Stomach (tissue), 19 donors: ENCODE measurements at places on chromosomes 1 and 21. TPM values are rescaled to one million over a fixed set of nuclear protein-coding genes. Genes with fewer than 3 reads are reported as not detected.

- DNase-seq = no peak
Measured at GRCh38 chr1:11860083-11860482, 1.3 kb upstream of the NPPB start.

DNA sequence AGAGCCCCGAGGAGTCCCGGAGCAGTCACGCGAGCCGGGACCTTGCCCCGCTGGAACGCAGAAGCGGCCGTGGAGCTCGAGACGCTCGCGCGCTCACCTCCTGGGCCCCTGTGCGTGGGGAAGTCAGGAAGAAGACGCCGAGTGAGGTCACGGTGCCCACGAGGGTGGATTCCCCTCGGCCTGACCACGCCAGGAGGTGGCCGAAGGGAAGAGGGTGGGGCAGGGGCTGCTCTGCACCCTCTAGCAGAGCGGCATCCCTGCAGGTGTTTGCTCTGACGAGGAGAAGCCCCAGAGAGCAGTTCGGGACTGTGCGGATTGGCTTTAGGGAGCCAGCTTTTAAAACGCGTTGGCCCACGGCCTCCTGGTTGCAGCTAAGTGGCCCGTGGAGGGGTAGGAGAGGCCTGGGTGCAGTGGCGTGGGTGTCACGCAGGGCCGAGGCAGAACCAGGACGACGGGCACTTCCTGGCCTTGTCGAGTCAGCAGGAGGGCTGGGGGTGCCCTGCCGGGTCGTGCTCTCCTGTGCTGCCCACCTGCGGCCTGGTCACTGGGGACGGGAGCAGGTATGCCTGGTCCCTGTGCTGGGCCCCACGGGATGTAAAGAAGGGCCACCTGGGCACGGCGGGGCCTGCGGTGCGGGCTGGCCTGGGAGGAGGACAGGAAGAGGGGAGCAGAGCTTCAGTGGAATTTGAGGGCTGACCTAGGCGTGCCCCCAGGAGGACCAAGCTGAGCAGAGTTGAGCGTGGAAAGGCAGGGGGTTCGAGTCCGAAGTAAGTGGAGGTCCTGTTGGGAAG lies 1.0 kb downstream of the PDXK start:
- DNase-seq = peak; percentile 39

DNA sequence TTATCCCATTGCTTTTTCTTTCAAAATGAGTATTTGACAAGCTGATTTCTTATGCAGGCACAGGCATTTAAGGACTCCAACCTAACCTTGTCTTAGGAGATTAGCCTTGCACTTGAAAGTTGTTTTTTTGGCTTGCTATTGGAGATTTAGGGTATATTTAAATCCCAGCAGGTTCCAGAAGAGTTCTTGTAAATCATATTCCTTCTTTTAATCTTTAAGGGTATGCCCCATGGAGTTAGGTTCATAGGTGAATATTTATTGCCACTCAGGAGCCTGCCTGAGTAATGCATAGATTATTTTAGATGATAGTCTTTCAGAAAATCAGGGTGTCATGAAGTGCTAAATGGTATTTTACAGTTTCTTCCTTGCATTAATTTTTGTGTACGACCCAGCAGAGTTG lies 146.5 kb downstream of the PATJ start:
- no peak for DNase-seq

GRCh38 chr1:205699416-205699815 lies 19.1 kb upstream of the SLC45A3 start:
- no peak for DNase-seq

- no peak for DNase-seq
Measured at GRCh38 chr21:45637883-45638282, 5.6 kb upstream of the PCBP3 start.

DNA sequence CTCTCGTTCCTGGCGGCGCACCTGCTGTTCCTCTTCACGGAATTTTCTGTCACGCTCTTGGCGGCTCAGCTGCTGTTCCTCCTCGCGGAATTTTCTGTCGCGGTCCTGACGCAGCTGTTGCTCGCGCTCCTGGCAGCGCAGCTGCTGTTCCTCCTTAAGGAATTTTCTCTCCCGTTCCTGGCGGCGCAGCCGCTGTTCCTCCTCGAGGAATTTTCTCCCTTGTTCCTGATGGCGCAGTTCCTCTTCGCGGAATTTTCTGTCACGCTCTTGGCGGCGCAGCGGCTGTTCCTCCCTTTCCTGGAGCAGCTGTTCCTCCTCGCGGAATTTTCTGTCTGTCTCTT lies 6.4 kb downstream of the TCHH start:
- DNase-seq = peak; percentile 5

- DNase-seq = no peak
Measured at GRCh38 chr1:210144736-210145135, 87.9 kb upstream of the SERTAD4 start.

DNA sequence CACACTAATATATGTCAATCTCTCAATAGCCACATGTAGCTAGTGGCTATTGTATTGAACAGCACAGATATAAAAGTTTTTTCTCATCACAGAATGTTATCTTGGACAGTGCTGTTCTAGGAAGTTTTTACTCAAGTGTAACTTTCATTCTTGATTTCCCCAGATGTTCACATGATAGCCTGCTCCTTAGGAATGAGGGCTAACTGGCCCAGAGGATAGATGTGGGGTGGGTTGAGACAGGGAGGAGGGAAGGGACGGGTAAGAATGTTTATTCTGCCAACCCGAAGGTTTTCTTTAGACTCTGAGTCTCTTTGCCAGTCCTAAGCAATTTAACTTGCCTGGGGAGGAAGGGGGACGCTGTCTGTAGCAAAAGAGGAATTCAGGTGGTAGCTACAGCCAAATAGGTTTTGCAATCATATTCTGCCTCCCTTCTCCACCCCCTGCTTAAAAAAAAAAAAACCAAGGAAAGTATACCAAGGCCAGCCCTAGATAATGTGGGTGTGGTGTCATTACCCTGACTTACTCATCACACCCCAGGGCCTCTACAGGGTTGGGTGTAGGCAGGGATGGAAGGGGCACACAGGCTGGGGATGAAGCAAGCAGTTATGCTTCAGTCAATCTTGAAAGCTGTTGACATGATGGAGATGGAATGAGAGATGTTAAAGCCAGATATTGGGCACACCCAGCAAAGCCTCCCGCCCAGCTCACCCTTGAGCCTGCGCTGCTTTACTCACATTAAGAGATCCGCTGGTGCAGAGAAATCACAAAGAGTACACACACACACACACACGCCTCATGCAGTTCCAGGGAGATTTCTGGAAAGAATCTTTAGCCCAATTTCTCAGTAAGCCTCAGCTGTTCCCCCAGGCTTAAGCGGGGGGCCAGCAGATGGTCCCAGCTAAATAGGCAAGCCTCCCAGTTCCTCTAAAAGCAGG lies 59.9 kb downstream of the PLXNA2 start:
- DNase-seq = peak; percentile 81

GRCh38 chr1:213570487-213570886 lies 417.3 kb upstream of the PROX1 start:
- no peak for DNase-seq

DNA sequence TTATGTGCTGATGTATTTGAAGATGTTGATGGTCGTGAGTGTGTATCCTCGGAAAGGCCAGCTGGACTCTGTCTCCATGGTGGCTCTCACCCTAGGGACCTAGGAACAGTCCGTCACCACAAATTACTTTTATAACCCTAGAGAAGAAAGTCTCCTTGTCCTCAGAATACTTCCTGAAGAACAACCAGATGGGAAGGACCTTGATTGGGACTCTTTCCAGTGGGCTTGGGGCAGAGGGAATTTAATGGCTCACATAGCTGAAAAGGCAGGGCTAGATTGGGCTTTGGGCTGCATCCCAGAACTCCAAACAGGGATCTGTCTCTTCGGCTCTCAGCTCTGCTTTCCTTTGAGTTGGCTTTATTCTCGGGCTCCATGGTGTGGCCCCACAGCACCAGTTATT lies 90.8 kb downstream of the TBX19 start:
- no peak for DNase-seq

GRCh38 chr1:17162941-17163340 lies 42.0 kb upstream of the PADI1 start:
- DNase-seq = no peak

GRCh38 chr1:189424746-189425331 lies 1052.8 kb downstream of the BRINP3 start:
- no peak for DNase-seq

- no peak for DNase-seq
Measured at GRCh38 chr1:107724648-107725047, 240.3 kb downstream of the VAV3 start.

- DNase-seq = peak; percentile 53
Measured at GRCh38 chr1:40389871-40390560, 16.5 kb downstream of the SMAP2 start.

DNA sequence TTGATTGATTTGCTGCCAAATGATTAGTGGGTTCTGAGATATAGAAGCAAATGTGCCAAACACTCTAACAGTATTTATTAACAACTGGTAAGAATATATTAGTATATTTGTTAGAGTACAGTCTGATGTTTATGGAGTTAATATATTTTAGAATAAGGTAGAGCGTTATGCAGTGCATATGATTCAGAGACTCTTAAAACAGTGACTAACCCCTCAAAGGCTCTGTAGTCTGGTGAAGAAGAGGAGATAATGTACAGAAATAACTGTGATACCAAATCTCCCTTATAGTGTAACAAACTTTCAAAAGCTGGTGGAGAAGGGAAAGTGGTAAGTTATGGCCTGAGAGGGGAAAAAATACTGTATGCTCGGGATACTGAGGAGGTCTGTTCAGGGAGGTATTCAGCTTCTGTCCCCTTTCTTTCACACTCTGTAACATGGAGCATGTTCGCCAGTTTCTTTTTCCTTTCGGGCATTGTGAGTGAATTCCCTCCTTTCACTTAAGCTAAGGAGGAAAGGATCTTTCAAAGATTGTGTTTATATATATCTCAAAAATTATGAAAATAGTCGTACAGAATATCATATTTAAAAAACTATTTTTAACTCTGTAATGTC lies 121.2 kb downstream of the ADGRL2 start:
- DNase-seq = no peak

DNA sequence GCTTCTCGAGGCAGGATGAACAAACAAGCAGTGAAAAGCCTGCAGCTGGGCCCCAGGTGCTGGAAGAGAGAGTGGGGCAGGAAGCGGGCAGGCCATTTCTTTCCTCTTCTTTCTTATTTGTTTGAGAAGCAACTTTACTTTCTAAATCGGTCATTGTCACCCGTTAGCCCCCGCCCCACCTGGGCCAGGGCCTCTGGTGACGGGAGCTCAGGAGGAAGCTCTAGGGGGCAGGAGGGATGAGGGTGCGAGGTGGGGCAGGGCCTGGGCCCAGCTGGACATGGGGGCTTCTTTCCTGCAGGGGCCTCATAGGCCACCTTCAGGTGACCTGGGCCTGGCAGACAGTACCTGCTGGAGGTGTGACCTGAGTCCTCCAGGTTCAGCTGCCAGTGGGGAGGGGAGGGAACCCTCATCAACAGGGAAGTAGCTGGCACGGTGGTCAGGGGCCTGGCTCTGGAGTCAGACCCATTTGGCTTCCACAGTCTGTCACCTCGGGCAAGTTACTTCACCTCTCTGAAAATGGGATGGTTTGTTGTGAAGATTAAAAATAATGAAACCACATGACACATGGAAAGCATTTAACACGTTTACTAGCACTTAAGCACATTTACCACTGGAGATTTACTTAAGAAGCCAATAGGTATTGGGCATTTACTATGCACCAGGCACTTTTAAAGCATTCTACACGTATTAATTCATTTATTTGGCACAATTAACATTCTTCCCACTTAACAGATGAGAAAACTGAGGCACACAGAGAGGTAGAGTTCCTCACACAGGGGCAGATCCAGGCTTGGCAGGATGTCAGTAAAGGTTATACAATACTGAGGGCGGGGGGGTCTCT lies 54.1 kb upstream of the ID3 start:
- peak; percentile 27 for DNase-seq

DNA sequence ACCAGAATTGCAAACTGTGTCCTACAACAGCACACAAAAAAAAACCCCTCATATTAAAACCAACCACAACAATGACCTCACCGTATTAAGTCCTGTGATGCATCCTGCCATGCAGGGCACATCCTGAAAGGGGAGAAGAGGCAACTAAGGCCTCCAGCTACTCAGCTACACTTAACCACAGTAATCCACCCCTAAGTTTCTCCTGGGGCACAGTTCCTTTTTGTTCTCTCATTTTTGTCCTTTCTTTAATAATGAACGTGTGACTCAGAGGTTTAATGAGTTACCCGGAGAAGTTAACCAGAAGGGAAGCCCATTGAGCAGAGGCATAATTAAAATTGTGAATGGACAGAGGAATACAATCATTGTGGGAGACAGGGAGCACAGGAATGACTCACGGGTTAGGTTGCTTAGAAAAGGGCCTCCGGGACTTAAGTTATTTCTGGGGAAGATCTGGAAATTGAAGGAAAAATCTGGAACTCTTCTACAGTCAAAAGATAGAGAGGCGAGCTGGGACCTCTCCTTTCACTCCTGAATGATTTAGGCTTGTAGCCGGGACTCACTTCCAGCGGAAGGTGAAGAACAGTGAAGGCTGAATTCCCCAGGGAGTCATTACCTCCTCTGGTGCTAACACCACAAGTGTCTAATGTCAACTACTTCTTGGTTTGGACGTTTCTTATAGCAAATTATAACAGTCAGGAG lies 36.9 kb upstream of the HIVEP3 start:
- no peak for DNase-seq

DNA sequence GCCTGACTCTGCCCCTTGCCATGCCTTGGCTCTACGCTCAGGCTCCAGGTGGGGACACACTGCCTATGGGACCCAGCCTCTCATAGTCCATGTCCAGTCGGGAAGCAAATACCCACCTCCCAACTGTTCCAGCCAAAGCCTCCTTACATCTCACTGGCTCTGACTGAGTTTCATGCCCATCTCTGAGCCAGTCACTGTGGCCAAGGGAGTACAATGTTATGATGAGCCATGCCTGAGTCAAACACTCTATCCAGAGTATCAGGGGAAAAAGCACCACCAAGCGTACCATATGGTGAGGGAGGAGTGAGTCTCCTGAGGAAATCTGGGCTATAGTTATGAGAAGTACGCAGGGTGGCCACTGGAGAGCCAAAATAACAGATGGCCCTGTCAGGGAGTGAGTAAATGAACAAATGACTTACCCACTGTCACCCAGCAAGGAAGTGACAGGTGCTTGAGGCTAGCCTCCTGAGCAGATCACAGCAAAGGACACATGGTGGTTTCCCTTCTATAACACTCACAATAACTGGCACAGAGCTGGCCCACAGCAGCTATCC lies 236.6 kb upstream of the GJB5 start:
- no peak for DNase-seq

The UBE2U gene
- not detected for total RNA-seq

The DNAJB4 gene
- total RNA-seq = 19.2 TPM
